ENCODE measurements at places on chromosomes 6 and 20.

GRCh38 chr6:157724138-157724820 lies 98.8 kb upstream of the SNX9 start:
- DNase-seq = no peak

GRCh38 chr6:34517461-34517881 lies 38.7 kb downstream of the SPDEF start:
- DNase-seq = no peak

DNA sequence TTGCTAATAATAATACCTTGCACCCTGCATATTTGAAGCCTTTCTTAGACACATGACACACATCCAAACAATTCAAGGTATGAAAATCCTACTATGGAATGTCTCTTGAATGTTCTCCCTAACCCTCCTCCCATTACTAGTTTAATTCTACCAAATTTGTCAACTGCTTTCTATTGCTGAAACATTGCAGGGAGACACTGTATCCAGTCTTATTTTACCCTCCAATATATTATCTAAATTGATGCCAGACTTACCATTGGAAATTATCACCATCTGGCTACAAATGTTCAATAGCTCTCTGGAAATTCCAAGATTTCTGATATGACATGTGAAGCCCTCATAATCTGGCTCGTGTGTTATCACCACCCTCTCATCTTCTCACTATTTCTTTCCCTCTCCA lies 1027.3 kb upstream of the CITED2 start:
- no peak for DNase-seq

DNA sequence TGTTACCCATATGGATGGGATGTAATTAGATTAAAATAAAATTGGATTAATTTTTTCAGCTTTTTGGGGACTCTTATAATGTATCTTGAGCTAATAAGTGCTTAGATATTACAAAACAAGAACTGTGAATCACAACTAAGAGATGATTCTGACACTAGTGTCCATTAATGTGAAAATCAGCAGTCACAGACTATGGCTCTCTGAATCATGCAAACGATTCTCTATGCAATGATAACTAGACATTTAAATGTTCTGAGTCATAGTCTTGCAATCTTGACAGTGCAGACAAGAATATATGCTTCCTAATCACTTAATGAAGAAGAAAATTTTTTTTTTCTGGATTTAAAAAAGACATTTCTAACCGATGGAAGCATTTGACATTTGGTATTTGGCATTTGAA lies 82.2 kb upstream of the OPRM1 start:
- no peak for DNase-seq

GRCh38 chr6:36624461-36625157 lies 30.4 kb downstream of the SRSF3 start:
- no peak for DNase-seq

DNA sequence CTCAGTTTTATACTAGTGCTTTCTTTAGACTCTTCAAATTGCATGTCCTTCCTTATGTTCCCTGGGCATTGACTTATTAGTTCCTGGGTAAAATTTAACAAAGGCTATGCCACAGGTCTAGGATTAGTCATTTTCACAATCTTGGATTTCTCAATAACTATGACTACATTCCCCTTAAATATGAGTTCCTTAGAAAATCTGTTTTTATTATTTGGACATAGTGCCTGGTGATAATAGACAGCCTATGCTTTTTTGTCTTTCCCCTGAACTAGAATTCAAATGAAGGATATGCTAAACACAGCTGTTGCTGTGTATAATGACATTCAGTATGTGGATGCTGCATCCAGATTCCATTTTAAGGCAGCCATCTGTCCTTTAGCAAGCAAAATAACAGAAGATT lies 1252.8 kb upstream of the GJE1 start:
- no peak for DNase-seq
